Prostate gland (tissue), 2 donors: ENCODE measurements at places on chromosomes 1 and 21. TPM values are rescaled to one million over a fixed set of nuclear protein-coding genes. Genes with fewer than 3 reads are reported as not detected.
A peak's percentile ranks its signal among the peaks of the same experiment; 100 is the strongest.

The CAPN2 gene
- 156 TPM for total RNA-seq

The LCE1C gene
- 8.6 TPM for total RNA-seq

GRCh38 chr1:30599721-30600120, 123.7 kb downstream of the MATN1 start:
- no peak for DNase-seq

The NPHS2 gene
- not detected for total RNA-seq

DNA sequence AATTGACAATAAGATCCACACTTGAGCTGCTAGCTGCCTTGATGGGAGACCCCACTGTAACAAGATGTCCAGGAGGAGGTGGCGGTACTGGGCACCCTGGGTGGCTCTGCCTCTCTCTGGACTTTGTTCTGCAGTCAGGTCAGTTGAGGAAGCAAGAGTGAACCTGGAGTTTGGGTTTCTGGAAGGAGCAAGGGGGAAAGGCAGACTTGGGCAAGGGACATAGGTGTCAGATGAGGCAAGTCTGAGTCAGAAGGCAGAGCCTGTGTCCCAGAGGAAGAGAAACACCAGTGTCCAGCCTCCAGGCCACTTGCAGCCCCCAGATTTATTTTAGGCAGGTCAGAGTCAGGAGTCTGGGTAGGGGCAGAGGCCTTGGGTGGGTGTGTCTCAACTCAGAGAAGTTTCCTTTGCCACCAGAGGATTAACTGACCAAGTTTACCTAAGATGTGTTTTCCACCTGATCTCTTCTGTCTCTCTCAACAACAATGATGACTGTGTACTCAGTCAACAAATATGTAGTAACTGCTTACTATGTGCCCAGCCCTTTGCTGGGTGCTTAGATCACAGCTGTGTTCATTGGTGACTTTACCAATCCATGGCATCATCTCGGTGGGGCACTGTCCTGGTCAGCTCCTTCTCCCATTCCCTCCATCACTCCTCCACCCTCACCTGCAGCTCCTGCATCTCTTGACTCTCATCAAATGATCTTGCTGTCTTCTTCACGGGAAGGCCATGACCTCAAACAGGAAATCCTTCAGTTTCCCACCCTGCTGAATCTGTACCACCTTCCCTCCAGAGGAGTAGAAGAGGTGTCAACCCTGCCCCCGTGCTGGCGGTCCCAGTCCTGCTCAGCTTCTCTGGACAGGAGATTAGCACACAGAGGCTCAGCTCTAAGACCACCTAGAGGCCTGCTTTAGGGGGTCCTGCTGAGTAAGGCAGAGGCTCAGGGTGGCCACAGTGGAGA, 36.6 kb downstream of the ELF3 start:
- DNase-seq, result peak; percentile 33

The HCN3 gene
- 2.6 TPM for total RNA-seq

DNA sequence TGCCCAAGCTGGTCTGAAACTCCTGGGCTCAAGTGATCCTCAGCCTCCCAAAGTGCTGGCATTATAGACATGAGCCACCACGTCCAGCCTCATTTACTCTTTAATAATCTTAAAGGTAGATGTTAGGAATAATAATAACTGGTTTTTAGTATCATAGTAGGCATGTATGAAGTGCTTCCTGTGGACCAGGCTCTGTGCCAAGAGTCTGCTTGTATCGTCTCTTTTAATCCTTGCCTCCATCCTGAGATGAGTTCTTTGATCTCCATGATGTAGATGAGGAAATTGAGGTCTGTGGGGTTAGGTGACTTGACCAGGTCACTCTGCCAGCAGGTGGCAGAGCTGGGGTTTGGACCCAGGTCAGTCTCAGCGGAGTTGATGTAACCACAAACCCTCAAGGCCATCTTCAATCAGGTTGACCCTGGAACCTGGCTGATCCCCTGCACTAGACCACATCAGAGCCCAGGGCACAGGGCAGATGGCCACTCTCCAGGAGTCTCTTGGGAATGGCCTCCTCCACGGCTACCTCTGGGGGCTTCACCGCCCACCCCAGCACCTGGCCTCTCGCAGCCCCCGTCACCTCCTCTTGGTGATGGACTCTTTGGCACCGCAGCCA, 11.3 kb downstream of the EFHD2 start:
- no peak for DNase-seq

The IGSF9 gene
- total RNA-seq, result 17.3 TPM
